ENCODE measurements at places on chromosomes 3 and 15.

DNA sequence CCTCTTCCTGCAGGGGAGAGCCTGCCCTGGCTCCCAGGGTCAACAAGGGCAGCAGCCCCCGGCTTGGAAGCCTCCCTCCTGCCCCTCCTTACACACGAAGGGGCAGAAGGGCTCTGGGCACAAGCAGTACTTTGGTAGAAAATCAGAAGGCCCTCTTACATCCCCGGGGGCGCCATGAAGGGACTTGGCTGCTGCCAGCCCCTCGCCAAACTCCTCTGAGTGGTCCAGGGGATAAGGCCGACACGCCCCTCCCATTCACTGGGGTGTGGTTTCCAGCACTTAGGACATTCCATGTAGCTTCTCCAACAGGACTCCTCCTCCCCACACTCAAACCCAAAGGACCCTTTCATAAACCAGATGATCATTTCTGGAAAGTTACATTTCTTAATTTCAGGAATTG is 1.2 kb upstream of the ST8SIA2 start:
- DNase-seq: no peak

DNA sequence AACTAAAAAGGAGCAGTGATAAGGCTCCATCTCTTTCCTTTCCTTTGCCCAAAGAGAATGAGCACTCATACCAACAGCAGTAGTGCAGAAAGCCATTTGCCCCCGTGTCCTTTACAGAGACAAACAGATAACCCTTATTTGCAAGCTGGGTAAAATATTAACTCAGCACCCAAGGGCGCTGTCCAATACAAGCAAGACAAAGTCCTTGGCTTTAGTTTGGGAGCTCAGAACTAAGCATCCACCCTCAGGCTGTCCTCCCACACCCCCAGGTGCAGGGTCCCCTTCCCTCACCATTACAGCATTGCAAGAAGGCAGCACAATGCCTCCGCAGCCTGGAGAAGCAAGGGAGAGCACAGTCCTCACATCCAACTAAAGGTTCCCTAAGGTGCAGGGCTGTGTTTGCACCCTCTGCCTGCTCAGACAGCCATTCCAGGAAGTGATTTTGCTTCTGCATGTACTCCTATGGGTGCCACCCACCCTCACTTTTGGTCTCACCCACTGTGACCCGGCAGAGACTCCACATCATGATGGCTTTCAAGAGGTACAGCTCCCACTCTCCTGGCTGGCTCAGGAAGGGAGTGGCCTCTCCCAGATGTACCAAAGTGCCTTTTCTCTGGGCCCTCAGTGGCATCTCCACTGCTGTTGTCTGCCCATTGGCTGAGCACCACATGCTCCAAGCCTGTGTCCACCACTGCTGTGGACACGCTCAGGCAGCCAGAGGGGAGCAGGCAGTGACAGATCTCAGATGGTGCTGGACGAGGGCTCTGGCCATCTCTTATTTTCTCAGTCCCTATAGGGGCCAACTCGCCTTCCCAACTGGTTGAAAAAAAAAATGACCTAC is 34.1 kb upstream of the HES1 start:
- no peak for DNase-seq

DNA sequence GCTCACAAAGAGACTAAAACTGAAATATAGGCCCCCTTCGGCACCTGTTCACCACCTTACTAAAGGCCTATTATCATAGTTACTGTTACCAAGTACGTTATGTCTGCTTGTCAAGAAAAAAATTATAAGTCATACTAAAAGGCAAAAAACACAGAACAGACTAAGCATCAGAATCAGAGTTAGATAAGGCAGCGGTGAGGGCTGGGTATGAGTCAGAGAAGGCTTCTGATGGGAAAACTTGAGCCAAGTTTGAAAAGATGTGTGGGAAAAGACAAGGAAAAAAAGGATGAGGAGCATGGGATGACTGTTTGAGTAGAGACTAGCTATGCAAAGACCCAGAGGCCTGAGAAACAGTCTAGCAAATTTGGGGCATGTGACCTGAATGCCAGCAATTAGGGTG is 387.2 kb upstream of the SGO1 start:
- DNase-seq: no peak

GRCh38 chr3:57582474-57583168 is 14.5 kb downstream of the ARF4 start:
- DNase-seq: no peak

- DNase-seq: no peak
Observed at GRCh38 chr15:58398071-58398470, 33.7 kb upstream of the LIPC start.

GRCh38 chr15:41487381-41487780 is 6.3 kb upstream of the ITPKA start:
- DNase-seq: no peak

DNA sequence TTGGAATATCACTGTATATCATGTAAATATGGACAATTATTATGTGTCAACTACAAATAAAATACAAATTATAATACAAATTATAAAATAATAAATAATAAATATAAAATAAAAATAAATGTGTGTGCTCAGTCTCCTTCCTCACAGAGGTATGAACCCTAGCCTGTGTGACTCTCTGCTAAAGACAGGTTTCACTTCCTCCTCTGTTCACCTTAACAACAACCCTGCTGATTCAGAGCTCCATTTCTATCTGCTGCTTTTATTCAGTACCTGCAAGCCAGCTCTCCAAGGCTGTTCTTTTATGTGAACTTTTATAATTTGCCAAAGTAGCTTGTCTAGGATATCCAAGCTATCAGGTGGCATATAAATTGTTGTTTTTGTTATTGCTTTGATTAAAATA is 610.7 kb upstream of the GRM7 start:
- no peak for DNase-seq

DNA sequence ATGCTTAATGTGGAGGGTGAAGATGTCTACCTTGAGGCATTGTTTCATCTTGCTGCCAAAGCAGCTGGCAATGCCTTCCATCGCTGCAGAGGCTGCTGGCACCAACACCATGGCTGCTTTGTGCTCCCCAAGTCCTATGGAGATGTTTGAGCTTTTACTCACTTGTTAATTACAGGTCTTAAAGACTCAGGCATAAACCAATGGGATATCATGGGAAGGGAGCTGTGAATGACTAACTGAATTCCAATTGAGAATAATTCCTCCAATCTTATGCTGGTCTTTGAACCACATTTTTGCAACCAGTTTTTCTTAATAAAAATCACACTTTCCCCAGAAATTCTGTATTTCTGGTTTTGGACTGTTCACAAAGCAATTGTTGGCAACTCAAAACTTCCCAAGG is 762.0 kb downstream of the GBE1 start:
- no peak for DNase-seq

Data from NCI-H510A (cell line).